ENCODE measurements at places on chromosomes 12 and 14. TPM values are rescaled to one million over a fixed set of nuclear protein-coding genes. Genes with fewer than 3 reads are reported as not detected.

Gene KRT79
- not detected for total RNA-seq

Gene ZCRB1
- total RNA-seq = 31.2 TPM

DNA sequence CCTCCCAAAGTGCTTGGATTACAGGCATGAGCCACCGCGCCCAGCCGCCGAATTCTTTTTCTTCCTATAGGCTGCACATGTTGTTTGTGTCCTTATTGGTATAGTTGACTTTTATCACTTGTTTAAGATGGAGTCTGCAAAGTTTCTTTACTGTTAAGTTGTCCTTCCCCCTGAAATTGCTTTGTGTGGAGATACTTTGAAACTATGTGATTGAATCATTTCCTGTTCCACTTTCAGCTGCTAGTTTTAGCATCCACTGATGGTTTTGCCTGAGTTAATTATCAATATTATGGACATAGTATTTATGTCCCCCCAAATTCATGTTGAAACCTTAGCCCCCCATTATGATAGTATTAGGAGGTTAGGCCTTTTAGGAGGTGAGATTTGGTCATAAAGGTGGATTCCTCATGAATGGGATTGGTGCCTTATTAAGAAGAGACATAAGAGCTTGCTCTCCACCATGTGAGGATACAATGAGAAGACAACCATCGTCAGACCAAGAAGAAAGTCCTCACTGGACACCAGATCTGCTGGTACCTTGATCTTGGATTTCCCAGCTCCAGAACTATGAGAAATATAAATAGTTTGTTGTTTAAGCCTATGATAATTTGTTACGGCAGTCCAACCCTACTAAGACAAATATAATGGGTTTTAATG, 34.9 kb downstream of the PPHLN1 start:
- DNase-seq = no peak

DNA sequence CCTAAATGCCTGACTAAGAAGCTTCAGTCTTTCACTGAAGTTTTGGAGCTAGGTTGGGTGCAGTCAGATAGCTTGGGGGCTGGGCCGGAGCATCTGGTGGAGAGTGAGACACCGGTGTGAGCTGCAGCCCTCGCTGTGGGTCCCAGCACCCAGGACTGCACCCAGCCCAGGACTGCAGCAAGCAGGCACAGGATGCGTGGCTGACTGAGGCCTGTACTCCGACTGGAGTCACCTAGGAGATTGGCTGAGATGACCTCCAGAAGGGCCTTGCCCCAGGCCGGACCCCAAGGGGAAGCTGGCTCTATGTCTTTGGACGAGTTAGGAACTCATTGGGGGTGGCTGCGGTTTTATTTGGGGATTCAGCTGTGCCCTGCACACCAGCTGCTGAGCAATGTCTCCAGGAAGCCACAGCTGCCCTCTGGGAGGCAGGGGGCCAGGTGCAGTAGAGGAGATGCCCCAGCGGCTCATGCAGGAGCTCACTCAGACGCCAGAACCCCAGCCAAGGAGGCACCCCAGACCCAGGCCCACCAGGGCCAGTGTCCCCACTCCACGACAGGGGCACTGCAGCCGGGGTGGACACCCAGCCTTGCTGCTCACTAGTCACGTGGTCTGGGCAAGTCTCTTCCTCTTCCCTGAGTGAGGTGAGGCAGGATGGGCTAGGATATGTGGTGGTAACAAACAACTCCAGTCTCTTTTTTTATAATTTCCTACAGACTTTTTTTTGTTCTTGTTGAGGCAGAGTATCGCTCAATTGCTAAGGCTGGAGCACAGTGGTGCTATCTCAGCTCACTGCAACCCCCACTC, 31.8 kb upstream of the RCOR1 start:
- no peak for DNase-seq

GRCh38 chr14:100034961-100035500, 30.2 kb upstream of the EVL start:
- no peak for DNase-seq

DNA sequence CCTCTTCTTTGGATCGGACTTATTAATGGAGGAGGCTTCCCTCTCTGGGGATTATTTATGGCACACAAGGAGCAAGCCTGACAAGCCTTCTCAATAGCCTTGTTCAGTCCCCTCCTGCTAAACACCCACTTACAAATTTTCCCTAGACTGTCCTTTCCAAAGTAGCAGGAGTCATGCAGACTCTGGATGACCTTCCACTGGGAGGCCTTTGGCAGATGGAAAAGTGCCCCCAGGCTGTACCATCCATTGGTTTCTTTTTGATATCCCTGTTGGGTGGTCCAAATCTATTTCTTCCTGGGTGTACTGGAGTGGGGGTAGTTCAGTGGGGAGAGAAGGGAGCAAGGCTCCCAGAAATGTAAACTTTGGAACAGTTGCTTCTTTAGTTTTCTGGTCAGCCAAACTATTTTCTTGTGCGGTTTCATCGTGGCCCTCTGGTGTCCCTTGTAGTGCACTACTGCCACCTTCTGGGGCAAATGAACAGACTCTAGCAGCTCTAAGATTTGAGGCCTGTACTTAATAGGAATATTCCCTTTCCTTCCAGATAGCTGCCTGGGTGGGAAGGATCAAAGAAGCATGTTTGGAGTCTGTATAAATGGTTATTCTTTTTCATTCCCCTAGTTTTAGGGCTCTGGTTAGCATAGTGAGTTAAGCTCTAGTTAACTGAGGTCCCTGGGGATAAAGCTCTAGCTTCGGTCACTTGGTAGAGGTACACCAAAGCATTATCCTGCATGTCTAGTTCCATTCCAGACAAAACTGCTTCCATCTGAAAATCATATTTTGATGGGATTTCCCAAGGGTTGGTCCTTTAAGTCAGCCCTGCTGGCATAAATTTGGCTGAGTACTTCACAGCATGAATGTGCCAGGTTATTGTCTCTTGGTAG, 409.5 kb downstream of the SLC6A15 start:
- DNase-seq = peak; percentile 84

Gene CACNA2D4
- 0.99 TPM for total RNA-seq

DNA sequence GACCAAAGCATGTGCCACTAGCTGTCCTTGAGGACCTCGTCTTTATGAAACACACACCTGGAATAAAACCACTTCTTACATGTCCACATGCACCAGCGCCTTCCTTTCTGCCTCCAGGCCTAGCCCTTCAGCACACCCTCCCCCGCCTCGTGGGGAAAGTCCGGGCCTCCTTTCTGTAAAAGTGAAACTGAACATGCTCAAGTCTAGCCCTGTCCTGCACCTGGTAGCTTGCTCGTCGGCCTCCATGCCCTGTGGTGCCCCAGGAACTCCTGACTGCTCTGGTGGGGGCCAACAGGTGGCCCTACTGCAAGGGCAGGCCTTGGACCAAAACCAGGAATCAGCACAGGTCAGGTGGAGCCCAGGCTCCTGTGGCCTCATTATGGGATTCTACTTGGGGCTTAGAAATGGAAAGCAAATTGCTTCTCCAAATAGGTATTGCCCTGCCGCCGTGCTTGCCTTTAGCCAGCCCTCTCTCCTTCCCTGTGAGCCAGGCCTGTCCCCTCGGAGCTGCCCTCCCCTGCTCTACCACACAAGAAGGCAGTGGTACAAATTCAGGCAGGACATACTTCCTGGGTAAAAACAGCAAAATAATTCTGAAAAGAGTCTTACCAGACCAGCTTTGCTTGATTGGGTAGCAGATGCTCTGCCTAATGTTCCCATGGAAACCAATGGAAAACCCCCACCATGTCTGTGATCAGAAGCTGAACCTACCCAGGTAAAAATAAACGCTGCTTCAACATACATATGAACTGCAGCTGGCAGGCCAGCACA, 43.5 kb downstream of the ERH start:
- no peak for DNase-seq

- DNase-seq = no peak
Observed at GRCh38 chr14:67881225-67881624, 61.6 kb downstream of the RAD51B start.

DNA sequence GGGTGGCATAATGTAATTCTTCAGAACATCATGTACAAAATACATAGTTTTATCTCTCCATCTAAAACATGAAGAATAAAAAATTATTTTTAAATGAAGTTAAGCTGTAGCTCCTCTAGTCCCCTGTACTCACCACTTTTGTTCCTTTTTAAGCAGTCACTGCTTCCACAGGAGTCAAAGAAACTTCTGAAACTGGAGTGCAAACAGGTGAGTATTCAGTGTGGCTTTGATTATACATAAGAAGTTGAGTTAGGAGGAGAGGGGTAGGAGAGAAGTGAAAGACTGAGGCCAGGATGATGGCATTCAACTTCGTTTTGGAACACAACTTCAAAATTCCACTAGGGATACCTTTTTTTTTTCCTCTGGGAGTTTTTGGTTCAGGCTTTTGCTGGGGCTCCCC, 131.4 kb upstream of the CNTN1 start:
- DNase-seq = no peak

GRCh38 chr12:16482726-16483125, 123.2 kb downstream of the LMO3 start:
- peak; percentile 20 for DNase-seq

Gene MIP
- total RNA-seq = not detected

GRCh38 chr14:90061685-90062126, at the start of gene KCNK13:
TSS of gene KCNK13 (plus strand) at chr14:90061994. CDS start at chr14:90062206, 212 bp downstream.
- DNase-seq = no peak

DNA sequence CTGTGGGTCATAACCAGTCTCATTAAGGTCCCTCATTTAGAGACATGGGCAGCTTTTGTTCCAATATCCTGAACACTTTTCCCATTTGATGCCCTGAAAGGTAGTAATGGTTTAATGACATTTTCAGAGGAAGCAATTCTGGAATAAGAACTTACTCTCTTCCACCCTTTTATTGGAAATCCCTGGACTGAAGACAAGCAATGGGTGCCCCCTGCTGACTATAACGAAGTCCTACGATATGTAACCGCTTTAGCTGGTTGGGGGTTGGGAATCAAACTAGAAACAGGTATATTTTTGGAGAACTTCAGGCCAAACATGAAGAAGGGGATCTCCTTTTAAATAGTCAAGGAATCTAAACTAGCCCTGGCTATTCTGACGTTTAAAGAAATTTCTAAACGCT, 20.5 kb downstream of the SARNP start:
- DNase-seq = peak; percentile 39
